ENCODE measurements at places on chromosomes 7 and 10.

DNA sequence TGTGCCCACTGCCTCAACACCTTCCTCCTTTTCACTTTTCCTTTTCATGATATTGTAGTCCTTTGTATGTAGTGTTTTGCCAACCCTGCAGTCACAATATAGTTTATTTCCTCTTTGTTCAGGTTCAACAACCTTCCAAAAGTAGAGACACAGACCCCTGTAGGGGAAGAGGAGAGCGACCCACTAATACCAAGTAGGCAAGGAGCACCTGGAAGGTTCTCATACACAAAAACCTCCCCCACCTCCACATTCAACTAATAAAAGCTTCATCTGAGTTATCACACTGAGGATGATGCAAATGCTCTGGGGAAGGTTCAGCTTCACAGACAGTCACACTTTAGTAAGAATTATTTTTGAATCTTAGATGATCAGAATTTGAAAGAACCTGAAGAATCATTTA lies 41.6 kb downstream of the PIK3AP1 start:
- no peak for DNase-seq

GRCh38 chr10:49185213-49185612 lies 3.0 kb downstream of the TMEM273 start:
- DNase-seq: no peak

GRCh38 chr10:80660736-80661135 lies 123.0 kb downstream of the SH2D4B start:
- DNase-seq: no peak

- no peak for DNase-seq
Measured at GRCh38 chr7:29248713-29249382, 54.3 kb downstream of the CHN2 start.

GRCh38 chr7:30674876-30675275 lies 7.4 kb downstream of the CRHR2 start:
- DNase-seq: no peak

DNA sequence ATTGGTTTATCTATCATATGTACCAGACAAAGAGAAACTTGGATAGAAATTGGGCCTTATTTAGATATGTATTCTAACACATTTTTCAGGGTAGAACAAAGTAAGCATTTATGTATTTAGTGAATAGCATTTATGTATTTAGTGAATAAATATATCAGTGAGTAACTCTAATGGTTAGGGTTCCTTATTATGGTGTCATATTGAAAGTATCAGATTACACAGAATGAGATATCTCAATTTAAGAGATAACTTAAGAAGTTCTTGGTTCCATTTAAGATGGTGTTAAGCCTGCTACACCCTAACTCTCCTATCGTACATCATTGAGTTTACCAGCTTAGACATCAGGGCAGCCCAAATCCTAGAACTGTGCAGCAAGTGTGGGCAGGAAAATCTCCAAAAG lies 35.9 kb upstream of the DMTF1 start:
- DNase-seq: no peak

DNA sequence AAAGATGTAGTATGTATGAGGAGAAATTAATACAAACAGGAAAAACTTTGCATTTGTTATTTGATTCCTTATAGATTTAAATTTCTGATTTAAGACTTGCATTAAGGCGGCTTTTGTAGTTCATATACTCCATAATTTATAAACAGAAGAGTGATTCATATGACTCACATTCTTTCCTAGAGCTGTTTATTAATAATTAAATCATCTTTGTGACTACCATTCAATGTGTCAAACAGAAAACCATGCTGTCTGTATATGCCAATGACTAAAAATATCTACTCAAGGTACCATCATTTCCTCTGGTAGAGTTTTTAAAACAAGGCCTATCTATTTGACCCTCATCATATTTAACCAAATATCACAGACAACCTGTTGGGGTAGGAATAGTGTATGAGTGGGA lies 501.7 kb downstream of the PARD3 start:
- DNase-seq: no peak

- DNase-seq: no peak
Measured at GRCh38 chr7:108628678-108629077, 59.0 kb downstream of the DNAJB9 start.

DNA sequence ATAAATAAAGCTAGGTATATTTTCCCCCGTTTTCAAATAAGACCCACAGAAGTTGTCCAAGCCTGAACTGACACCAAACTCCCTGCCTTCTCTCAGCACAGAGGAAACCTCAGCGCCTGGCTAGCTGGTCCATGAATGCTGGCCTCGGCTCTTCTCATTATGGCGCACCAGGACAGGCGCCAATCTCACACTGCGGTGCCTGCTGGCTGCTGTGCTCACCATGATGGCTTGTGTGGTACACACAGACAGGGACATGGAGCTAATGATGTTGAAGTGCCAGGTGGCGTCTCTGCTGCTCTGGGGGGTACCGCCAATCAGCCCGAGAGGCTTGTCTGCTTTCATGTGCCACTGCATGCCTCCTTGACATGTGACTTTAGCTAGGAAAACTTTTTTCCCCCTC lies 43.2 kb upstream of the USP6NL start:
- DNase-seq: no peak

DNA sequence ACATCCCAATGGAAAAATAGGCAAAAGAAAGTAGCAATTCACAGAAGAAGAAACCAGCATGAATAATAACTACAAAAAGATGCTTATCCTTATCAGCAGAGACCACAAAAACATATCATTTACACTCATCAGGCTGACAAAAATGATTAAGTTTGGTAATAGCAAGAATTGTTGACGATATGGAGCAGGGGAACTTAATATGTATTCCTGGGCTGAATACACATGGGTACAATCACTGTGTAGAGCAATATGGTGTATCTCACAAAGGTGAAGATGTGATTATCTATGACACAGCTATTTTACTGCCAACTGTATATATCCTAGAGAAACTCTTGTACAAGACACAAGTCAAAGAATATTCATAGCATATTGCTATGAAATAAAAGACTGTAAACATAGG lies 141.8 kb upstream of the NOBOX start:
- no peak for DNase-seq

DNA sequence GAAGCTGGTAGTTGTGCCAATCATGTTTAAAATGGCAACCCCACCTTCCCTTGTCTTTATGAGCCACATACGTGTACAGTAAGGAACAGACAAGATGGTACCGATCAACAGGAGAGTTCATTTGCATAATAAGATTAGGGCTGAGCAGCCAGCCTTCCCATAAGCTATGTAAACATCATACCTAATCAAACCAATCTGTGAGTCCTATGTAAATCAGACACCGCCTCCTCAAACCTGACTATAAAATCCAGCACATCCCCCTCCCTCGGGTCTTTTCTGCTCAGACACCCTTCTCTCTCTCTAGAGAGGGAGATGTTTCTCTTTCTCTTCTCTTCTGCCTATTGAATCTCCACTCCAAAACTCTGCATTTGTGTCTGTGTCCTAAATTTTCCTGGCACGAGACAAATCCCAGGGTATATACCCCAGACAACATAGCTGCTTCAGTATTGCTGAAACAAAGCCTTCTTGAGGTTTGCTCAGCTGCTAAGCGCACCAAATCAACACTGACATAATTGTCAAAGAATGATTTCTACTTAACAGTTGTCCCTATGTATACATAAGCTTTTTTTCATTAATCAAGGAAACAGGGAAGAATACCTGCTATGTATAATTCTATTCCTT lies 279.2 kb downstream of the THSD7A start:
- DNase-seq: no peak

- DNase-seq: no peak
Measured at GRCh38 chr10:112588225-112588990, 141.4 kb downstream of the VTI1A start.

GRCh38 chr7:7323352-7323751 lies 141.0 kb downstream of the C1GALT1 start:
- DNase-seq: no peak

DNA sequence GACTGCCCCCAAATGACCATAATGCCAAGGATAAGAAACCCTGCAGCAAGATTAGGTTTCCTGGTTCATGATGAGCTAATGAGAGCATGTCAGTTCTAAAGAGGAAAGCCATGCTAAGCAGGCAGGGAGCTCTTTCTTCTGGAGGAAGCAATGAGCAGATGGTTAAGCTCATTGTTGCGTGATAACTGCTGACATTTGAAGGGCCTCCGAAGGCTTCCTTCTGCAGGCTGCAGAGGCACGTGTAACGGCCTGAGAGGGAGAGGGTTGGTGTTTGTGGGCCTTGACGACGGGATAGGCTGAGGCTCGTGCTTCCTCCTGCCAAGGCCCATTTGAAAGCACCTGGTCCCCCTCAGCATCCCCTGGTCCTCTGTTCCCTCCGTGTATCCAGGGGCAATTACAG lies 63.5 kb upstream of the BTBD16 start:
- no peak for DNase-seq

All from activated CD4-positive, alpha-beta memory T cell treated with anti-CD3 and anti-CD28 coated beads for 36 hours (primary cell).